ENCODE measurements at places on chromosomes 2 and 18. TPM values are rescaled to one million over a fixed set of nuclear protein-coding genes. Genes with fewer than 3 reads are reported as not detected.

GRCh38 chr2:239114616-239115265 lies 266.9 kb downstream of the TWIST2 start:
- peaks cover 8% of the 10 kb centered on the region for H3K36me3 ChIP-seq
- peaks cover 16% of the 10 kb centered on the region for H3K4me1 ChIP-seq
- DNase-seq: no peak
- no peak overlapping the region for H3K27ac ChIP-seq

DNA sequence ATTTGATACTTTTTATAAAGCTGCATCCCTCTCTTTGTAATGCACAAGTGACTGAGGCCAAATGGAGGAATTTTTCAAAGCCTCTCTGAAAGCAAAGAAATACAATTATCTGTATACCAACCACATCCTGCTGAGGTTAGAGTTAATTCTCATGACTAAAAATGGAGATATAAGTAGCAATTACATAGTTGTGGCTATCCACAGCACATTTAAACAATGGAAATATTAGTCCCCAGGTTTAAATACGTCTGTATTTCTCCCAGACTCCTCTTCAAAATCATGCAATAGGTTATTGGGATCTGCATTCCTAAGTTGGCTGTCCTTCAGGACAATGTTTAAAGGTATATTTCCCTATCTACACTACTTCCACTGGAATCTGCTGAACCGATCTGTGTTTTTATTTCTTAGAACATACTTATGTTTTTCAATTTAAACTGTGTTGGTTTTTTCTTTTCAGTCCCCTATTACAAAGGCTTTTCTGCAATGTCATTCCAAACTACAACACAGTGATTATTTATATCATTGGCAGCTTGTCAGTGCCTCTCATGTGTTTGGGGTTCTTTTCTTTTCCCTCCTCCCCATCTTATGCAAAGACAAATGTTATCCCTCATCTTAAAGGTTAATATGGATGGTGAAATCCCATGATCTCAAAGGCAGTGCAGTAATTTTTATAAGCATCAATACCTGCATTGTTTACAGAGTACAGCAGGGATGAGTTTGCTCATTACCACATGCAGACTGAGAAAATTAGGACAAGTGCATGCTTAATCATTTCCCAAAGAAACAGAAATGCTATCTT lies 134.8 kb upstream of the FSHR start:
- no peak overlapping the region for H3K4me3 ChIP-seq
- no peaks in the 10 kb centered on the region for H3K27me3 ChIP-seq
- DNase-seq: no peak
- no peak overlapping the region for H3K27ac ChIP-seq

GRCh38 chr18:38459131-38459994 lies 893.8 kb upstream of the CELF4 start:
- H3K4me3 ChIP-seq: no peak overlapping the region
- DNase-seq: no peak
- H3K27ac ChIP-seq: no peak overlapping the region
- no peaks in the 10 kb centered on the region for H3K4me1 ChIP-seq
- no peaks in the 10 kb centered on the region for H3K36me3 ChIP-seq

DNA sequence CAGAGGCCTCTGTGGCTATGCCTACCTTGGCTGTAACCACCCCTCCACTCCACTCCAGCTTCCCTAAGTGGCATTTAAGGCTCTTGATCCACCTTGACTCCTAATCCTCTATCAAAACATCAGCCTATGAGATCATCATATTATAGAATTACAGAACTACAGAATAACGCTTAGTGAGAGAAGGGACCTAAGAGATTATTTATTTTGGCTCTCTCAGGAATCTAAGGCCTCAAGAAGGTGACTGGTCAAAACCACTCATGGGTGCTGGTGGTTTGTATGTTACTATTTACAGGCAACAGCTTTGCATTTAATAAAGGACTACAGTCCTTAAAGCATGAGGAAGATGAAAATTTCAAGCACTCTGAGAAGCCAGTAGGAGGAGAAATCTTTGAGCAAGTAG lies 118.8 kb downstream of the FSHR start:
- no peak for DNase-seq
- no peaks in the 10 kb centered on the region for H3K36me3 ChIP-seq
- H3K4me1 ChIP-seq: peaks cover 13% of the 10 kb centered on the region
- H3K4me3 ChIP-seq: no peak overlapping the region
- H3K27me3 ChIP-seq: no peaks in the 10 kb centered on the region

- H3K4me1 ChIP-seq: no peaks in the 10 kb centered on the region
- peaks cover 16% of the 10 kb centered on the region for H3K36me3 ChIP-seq
- no peak overlapping the region for H3K4me3 ChIP-seq
- no peak for DNase-seq
- no peak overlapping the region for H3K27ac ChIP-seq
These were observed 8.9 kb downstream of the HJURP start for GRCh38 chr2:233845301-233846060.

Gene TRIM43
- total RNA-seq: not detected

GRCh38 chr2:95020275-95021022 lies 5.1 kb upstream of the MAL start:
- DNase-seq: no peak
- H3K27me3 ChIP-seq: peaks cover 51% of the 10 kb centered on the region
- peaks cover 7% of the 10 kb centered on the region for H3K4me1 ChIP-seq
- H3K27ac ChIP-seq: no peak overlapping the region
- H3K4me3 ChIP-seq: no peak overlapping the region

- peak overlapping the region; percentile 97 for H3K27ac ChIP-seq
- H3K4me3 ChIP-seq: peak overlapping the region; percentile 98
- peaks cover 48% of the 10 kb centered on the region for H3K4me1 ChIP-seq
- H3K36me3 ChIP-seq: peaks cover 11% of the 10 kb centered on the region
These were observed 57.9 kb upstream of the MSH2 start for GRCh38 chr2:47344890-47345589.

DNA sequence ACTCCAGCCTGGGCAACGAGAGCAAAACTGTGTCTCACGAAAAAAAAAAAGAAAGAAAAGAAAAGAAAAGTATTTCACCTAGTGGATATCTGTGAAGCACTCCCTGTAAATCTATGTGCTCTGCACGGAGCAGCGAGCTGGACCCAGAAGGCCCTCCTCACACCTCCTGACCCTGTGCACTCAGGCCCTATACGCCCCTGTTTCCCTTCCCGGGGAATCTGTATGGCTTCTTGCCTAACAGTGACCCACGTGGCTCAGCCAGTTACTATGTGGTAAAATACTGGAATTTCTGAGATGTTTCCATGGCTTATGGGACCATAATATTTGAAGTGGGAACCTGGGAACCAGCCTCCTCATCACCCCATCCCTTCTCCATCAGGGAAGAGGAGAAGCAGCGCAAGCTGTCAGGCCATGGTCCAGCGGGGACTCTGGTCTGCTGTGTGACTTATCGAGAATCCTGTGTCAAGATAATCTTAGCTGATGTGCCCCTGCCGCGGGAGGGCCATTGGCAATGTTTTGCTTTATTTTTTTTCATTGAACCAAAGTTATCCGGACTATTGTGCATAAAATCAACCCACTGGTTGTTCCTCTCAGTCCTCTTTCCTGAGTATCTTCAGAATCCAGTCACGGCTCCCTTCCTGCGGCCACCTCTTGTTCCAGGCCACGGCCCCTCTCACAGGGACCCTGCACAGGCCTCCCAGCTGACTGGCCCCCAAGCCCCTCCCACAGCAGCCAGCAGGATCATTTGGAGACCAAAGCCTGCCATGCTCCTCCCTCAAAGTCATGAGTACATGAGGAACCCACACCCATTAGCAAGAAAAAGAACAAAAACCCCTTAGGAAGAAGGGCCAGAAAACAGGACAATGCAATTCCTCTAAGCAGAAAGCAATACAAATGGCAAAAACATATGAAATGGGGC lies 30.6 kb downstream of the SDC1 start:
- peaks cover 1% of the 10 kb centered on the region for H3K36me3 ChIP-seq
- H3K27ac ChIP-seq: no peak overlapping the region
- H3K27me3 ChIP-seq: peaks cover 2% of the 10 kb centered on the region
- no peak overlapping the region for H3K4me3 ChIP-seq

Data from progenitor cell of endocrine pancreas (in vitro differentiated cells).